ENCODE measurements at places on chromosomes 16 and 17.
A peak's percentile ranks its signal among the peaks of the same experiment; 100 is the strongest.

- DNase-seq = no peak
These were observed 5.9 kb upstream of the CDIP1 start for GRCh38 chr16:4544473-4544872.

DNA sequence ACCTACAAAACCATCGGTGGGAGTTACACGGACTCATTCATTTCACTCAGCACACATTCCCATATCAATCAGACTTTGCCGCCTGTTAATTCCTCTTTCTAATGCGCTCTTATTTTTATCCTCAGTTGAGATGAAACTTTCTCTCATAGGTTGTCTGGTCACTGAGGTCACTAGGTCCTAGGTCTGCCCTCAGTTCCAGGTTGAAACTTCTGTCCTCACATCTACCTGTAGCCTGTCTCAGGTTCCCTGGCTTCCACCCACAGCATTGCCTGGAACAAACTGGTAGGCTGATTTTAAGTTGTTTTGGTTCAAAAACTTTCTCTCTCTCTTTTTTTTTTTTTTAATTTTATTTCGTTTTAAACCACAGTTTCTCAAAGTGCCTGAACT is 119.7 kb downstream of the MAP2K6 start:
- DNase-seq = no peak

GRCh38 chr17:78144147-78144719 is 2.0 kb upstream of the C17orf99 start:
- DNase-seq = no peak

GRCh38 chr17:45341533-45342158 is 24.8 kb upstream of the MAP3K14 start:
- DNase-seq = peak; percentile 84

DNA sequence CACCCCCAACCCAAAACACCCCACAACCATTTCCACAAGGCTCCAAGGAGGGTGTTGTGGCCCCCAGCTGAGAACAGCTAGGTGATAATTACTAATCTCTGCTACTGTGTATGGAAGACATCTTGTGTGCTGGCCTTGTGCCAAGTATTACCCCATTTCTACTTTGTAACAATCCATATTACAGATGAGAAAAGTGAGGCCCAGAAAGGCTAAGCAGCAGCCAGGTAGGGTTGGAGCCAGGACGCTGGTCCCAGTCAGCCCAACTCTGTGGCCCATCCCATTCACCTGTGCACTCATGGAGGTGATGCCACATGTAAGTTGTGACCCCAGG is 12.4 kb upstream of the PEMT start:
- no peak for DNase-seq

- DNase-seq = no peak
These were observed 548 bp downstream of the HAGH start for GRCh38 chr16:1825864-1826690.

DNA sequence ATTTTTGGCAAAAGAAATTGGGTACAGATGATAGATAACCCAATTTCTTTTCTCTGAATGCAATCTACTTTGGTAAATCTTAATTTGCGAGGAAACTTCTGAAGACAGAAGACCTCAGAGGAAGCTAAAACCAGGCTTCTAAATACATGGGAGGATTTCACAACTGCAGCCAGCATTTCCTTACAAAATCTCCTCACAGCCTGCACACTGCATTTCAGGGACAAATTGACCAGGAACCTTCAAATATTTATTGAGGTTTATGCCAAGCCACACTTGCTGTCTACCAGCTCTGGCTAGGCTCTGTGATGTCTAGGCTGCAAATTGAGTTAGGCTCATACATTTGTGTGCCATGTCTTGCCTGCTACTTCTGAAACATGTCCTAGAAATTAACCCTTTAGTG is 167.3 kb upstream of the CDH5 start:
- DNase-seq = no peak

DNA sequence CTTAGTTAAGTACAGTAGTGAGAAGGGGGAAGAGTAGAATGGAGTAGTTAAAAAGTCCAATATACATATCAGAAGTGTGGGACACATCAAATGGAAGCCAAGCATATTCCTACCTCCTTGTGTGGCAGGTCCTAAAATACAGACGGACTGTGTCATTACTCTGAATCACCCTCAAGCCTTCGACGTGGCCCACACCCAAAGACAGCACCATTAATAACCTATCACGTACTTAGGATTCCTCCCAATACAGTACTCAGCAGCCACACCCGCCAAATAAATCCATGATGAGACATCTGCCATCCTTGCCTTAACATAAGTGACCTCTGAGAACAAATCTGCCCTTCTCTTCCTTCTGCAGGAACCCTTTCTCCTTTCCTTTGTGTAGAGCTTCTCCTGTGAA is 38.9 kb downstream of the UBE2G1 start:
- DNase-seq = no peak

DNA sequence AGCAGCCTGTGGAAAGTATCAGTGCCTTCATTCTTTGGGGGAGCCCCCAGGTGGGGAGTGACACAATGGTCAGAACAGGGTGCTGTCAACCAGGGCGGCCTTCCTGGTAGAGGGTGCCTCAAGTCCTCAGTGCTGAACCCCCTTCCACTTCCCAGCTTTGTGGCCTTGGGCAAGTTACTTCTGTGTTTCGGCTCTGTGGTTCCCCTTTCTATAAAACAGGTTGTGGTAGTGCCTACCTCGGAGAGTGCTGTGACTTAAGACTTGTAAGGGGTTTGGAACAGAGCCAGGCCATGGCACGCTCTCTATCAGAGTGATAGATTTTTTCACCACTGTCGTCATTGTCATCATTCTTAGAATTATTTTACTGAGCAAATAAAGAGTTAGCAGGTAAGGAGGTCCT is 141.1 kb downstream of the CCDC182 start:
- DNase-seq = no peak

DNA sequence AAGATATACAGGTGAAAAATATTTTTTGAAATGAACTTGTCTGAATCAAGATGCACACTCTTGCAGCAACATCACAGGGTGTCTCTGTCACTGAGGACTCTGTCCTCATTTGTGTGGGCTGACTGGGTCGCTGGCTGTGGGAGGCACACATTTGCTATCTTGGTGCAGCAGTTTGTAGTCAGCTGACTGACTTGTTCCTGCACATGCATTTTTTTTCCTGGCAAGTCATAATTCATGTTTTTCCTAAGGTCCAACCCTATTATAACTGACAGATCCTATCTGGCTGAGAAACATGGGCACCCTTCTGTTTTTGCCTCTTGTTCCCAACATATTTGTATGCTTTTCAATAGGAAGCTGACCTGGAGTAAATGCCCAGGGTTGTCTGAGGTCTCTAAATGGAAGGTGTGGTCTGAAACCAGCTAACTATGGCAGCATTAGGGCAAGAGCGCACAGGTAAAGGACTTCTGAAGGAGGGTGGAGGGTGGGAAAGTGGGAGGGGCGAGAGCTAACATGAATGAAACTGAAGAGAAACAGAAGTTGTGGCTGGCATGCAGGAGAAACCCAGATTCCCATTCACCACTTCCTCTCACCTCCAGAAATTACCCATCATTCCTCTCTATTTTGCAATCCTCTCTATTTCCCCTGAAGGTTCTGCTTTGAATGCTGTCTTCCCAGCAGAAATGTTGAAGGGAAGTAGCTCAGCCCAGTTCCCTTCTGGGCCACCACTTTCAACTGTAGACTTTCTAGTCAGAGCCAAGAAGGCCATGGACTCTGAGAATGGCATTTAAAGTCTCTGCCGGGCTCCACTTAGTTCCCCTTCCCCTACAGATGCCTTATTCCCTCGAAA is 166.1 kb downstream of the PRKCA start:
- no peak for DNase-seq

GRCh38 chr17:81427173-81428120 is 32.2 kb downstream of the BAHCC1 start:
- no peak for DNase-seq

DNA sequence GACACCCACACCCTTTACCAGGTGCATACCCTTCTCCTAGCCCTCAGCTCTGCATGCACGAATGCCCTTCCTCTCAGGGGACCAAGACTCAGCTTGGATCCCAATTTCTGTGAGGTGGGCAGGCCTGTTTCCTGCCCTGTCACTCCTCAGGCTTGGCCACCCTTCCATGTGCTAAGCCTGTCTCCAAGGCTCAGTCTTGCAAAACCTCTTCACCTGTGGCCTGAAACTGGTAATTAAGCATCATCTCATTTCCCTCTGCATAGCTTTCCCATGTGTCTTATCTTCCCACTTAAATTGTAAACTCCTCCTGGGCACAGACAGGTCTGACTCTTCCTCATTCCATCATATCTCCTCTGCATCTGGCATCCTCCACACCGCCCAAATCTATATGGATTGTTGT is 31.0 kb upstream of the SMPD3 start:
- DNase-seq = no peak

- DNase-seq = no peak
These were observed 21.1 kb downstream of the RARA start for GRCh38 chr17:40329839-40330794.

GRCh38 chr17:42247734-42248133 is 28.5 kb downstream of the STAT5B start:
- DNase-seq = no peak

- DNase-seq = no peak
These were observed 25.9 kb upstream of the FAAP100 start for GRCh38 chr17:81578038-81578441.

DNA sequence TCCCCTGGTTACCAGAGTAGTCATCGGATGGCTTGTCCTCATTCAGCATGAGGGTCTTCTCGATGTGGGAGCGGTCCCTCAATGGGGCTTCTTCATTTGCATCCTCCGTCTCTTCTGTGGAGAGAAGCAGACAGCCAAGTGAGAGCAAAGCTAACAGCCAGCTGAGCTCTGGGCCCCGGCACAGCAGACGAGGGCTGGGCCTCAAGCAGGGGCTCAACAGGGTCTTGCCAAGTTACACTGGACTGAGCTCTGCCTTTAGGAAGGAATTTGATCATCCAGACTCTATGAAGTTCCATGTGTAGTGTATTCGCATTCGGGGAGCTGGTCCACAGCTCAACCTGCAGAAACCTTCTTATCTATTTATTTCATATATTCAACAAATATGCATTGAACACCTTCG is 37.4 kb downstream of the SRL start:
- no peak for DNase-seq

DNA sequence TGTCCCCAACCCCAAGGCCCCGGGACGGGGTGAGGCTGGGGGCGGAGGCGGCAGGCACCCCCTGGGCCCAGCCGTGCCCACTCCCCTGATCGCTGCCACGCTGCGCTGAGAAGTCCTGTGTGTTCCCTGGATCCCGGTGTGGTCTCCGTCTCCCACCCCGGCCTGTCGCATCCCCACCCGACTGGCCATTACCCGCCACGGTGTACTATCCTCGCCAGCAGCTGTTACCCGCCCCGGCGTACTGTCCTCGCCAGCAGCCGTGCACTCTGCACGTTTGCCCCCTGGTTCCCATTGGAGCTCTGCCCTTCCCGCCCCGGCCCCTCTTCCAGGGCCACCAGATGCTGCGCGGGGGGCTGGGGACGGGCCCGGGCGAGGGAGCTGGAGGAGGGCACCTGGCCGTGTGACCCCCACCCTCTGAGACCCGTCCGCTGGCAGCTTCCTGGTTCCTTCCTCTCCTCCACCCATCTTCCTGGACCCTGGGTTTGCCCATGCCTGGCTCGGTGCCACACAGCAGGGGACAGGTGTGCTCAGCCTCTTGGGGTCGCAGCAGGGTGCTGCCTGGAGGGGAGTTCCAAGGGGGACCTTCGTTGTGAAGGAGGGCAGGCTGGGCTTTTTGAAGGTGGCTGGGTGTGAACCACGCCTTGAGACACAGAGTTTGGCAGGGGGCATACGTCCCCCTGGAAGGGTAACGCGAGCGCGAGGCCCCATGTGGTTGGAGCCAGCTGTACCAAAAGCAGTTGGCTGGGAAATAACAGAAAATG is 19.7 kb downstream of the BAHCC1 start:
- DNase-seq = no peak

GRCh38 chr17:65230040-65230439 is 92.9 kb downstream of the RGS9 start:
- DNase-seq = no peak

GRCh38 chr17:38442548-38442947 is 14.3 kb downstream of the ARHGAP23 start:
- no peak for DNase-seq

- DNase-seq = no peak
These were observed 7.9 kb downstream of the SOCS1 start for GRCh38 chr16:11248133-11248532.

DNA sequence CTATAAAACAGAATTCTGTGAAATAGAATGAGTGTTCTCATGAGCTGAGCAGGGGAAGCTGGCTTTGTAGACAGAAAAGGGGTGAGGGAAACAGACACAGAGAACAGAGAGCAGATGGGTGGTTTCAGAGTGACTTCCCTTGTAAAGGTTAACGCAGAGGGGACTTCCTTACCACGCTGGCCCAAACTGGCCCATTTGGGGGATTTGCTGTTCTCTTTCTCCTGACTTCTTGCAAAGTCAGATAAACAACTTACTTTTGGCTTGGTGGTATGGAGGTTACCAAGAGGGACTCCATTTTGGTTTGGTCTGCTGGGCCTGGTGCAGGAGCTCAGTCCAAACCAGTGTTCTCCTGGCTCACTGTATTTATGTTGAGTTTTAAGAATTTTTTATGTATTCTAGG is 48.4 kb downstream of the SEC14L1 start:
- DNase-seq = no peak
